ENCODE measurements at places on chromosomes 16 and 17. TPM values are rescaled to one million over a fixed set of nuclear protein-coding genes. Genes with fewer than 3 reads are reported as not detected.

The MT2A gene
- 36.4 TPM for total RNA-seq

- peaks cover 7% of the 10 kb centered on the region for H3K36me3 ChIP-seq
- H3K27me3 ChIP-seq = no peaks in the 10 kb centered on the region
- no peak for DNase-seq
- H3K4me3 ChIP-seq = no peak overlapping the region
Measured at GRCh38 chr17:35038453-35038852, 25.1 kb downstream of the RFFL start.

DNA sequence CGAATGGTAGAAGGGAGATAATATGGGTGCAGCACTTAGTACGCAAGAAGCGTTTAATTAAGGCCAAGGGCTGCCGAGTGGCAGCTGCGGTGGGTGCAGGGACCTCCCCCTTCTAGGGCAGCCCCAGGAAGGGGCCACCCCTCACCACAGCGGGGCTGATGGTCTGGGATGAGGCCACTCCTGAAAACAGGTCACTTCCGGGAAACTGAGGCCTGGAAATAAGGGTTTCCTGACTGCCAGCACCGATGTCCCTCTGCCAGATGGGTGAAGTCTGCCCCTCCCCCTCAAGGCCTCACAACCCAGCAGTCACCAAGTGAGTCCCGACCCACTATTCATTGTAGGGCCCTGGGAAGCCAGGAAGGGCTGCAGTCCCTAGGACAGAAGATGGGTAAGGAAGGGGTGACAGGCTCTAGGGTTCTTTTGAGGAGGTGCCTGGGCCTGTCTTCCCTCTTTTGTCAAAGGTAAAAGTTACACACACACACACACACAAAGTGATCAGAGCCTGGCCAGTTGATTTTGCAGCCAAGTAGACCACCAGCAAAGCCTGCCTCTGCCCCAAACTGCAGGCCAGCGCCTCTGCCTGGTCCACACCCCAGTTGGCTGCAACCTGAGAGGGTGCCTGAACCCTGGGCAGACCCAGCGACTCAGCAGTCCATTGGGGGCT lies 12.5 kb downstream of the SREBF1 start:
- H3K4me3 ChIP-seq = peak overlapping the region; percentile 81
- H3K36me3 ChIP-seq = no peaks in the 10 kb centered on the region
- peaks cover 60% of the 10 kb centered on the region for H3K4me1 ChIP-seq
- H3K27ac ChIP-seq = peak overlapping the region; percentile 96
- no peaks in the 10 kb centered on the region for H3K27me3 ChIP-seq
- DNase-seq = no peak

The TAC4 gene
- total RNA-seq = not detected

DNA sequence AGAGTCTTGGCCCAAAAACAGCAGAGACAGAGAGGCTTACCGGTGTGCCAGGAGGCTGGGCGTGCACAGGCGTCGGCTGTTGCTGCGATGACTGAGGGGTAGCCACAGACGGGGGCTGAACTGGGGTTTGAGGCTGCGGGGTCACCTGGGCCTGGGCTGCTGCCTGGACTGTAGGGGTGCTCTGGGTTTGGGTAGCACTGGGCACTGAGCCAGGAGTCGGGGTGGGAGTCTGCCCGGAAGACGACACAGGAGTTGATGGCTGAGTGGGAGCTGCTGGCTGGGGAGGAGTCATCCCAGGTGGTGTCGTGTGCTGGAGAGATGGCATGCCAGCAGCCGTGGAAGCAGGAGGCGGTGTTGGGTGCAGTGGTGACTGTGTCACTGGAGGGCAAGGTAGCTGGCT lies 53.2 kb upstream of the TRAP1 start:
- H3K36me3 ChIP-seq = peaks cover 18% of the 10 kb centered on the region
- no peak for DNase-seq
- H3K27ac ChIP-seq = peak overlapping the region; percentile 62
- H3K27me3 ChIP-seq = no peaks in the 10 kb centered on the region

The PDILT gene
- not detected for total RNA-seq

- H3K36me3 ChIP-seq = peaks cover 7% of the 10 kb centered on the region
- no peak overlapping the region for H3K4me3 ChIP-seq
- peaks cover 2% of the 10 kb centered on the region for H3K4me1 ChIP-seq
- no peak for DNase-seq
Measured at GRCh38 chr17:38617074-38617860, 11.5 kb upstream of the SRCIN1 start.

- peak overlapping the region; percentile 98 for H3K4me3 ChIP-seq
- no peak for DNase-seq
- H3K4me1 ChIP-seq = peaks cover 27% of the 10 kb centered on the region
- no peaks in the 10 kb centered on the region for H3K36me3 ChIP-seq
Measured at GRCh38 chr16:29926711-29927052, 656 bp upstream of the KCTD13 start.

DNA sequence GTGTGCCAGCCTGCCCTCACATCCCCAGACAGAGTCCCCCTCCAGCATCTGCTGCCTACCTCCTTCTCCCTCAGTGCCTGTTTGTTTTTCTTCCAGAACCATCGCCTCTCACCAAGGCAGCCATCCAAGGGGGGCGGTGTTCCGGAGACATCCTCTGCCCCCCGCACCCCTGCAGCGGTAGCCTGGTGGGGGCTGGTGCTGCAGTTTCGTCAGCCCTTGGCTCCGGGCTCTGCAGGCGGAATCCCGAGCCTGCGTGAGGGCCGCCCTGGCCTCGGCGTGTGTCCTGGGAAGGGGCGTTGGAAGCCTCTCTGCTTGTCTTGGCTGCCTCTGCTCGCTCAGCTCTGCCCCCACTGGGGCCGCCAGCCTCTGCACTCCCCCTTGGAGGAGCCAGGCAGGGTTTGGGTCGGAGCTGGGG lies 126.0 kb upstream of the CIBAR2 start:
- DNase-seq = no peak
- H3K4me3 ChIP-seq = no peak overlapping the region
- no peak overlapping the region for H3K27ac ChIP-seq
- H3K36me3 ChIP-seq = no peaks in the 10 kb centered on the region
- H3K4me1 ChIP-seq = no peaks in the 10 kb centered on the region

DNA sequence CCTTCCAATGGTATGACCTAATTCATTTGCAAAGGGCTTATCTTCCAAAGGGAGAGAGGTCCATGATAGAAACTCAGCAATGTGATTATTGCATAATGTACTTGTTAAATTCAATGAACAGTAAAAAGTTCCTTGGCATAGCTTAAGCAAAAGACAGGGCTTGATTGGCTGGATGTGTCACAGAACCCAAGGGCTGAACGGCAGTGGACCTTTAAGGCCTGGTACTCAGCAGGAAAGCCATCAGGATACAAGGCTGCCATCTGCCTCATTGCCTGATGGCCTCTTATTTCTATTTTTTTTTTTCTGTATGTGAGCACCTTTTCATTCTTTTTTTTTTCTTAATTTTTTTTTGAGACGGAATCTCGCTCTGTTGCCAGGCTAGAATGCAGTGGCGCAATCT lies 208.9 kb upstream of the WSCD1 start:
- no peak for DNase-seq
- peaks cover 34% of the 10 kb centered on the region for H3K27me3 ChIP-seq
- no peak overlapping the region for H3K27ac ChIP-seq
- H3K36me3 ChIP-seq = no peaks in the 10 kb centered on the region
- no peaks in the 10 kb centered on the region for H3K4me1 ChIP-seq

DNA sequence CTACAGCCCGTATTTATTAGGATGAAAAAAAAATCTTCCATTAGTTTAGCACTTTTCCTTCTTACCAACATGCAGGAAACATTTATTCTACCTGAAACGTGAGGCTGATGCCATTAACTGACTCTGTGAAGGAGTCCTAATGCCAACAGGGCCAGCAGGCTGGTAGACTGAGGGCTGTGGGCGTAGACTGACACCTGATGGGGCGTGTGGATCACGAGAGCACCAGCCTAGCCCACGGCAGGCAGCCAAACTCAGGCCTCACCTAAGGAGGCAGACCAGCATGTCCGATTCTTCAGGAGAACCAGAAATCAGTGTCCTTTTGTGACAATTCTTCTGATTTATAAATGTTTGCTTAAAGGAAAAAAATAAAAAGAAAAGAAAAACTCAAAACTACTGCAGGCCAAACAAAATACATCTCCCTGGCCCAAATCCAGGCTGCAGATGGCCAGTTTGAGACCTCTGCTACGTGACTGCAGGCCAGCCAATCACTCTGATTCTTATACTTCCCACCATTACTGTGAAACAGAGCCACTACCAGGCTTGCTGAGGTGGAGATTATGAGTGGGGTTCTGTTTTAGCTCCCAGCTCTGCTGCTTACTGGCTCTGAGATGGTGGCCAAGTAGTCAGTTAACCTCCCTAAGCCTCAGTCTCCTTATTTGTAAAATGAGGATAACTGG lies 66.5 kb downstream of the GNAO1 start:
- H3K36me3 ChIP-seq = no peaks in the 10 kb centered on the region
- H3K4me1 ChIP-seq = peaks cover 24% of the 10 kb centered on the region
- no peak for DNase-seq
- H3K27ac ChIP-seq = peak overlapping the region; percentile 14
- H3K4me3 ChIP-seq = no peak overlapping the region

The CSH1 gene
- total RNA-seq = 11.3 TPM

- no peak overlapping the region for H3K27ac ChIP-seq
- H3K4me3 ChIP-seq = no peak overlapping the region
- DNase-seq = no peak
- no peaks in the 10 kb centered on the region for H3K4me1 ChIP-seq
- peaks cover 5% of the 10 kb centered on the region for H3K36me3 ChIP-seq
- peaks cover 20% of the 10 kb centered on the region for H3K27me3 ChIP-seq
Measured at GRCh38 chr16:2388875-2389433, 40.3 kb upstream of the CCNF start.
